ENCODE measurements at places on chromosomes 7 and 10.

- no peak for DNase-seq
Observed at GRCh38 chr10:43314626-43315495, 48.0 kb upstream of the RASGEF1A start.

DNA sequence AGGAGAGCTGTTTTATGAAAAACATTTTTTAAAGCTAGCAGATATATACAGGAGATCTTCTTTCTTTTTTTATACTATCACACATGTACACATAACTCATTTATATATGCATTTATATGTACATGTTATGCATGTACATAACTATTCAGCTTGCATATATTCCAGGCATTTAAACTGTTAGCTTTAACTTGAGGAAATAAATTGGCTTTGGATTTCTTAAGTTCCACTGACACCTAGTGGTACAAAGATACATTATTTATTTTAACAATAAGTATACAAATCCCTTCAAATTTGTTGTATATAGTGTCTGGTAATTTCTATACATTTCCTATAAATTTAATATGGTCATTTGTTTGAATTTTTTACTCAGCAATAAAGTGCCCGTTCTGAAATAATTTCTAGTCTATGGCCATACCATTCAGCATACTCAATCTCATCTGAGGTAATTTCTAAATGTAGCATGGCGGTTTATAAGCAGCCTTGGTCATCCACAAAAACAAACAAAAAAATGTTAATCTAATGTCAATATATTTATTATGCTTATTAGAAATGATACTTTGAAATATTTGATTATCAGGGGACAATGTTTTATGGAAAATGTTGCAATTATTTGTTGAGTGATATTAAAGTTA lies 11.6 kb downstream of the ZDHHC6 start:
- DNase-seq, result no peak

GRCh38 chr7:97499204-97499603 lies 232.7 kb upstream of the TAC1 start:
- no peak for DNase-seq

- DNase-seq, result no peak
Observed at GRCh38 chr7:48259463-48260280, 88.4 kb downstream of the ABCA13 start.

DNA sequence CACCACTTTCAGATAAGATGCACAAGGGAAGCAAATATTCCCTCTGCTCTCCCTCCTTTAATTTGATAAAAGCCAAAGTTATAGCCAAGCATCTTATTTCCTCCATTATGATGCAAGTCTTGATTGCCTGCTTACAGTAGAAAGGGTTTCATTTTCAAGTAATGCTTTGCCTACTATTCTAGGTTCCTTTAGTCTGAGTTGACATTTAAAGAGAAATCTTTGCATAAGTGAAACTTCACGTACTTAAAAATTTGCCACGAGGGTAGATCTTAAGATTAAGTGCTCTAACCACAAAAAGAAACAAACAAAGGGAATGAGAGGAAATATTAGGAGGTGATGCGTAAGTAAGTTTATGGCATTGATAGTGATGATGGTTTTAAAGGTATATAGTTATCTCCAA lies 78.1 kb upstream of the VWDE start:
- DNase-seq, result no peak

DNA sequence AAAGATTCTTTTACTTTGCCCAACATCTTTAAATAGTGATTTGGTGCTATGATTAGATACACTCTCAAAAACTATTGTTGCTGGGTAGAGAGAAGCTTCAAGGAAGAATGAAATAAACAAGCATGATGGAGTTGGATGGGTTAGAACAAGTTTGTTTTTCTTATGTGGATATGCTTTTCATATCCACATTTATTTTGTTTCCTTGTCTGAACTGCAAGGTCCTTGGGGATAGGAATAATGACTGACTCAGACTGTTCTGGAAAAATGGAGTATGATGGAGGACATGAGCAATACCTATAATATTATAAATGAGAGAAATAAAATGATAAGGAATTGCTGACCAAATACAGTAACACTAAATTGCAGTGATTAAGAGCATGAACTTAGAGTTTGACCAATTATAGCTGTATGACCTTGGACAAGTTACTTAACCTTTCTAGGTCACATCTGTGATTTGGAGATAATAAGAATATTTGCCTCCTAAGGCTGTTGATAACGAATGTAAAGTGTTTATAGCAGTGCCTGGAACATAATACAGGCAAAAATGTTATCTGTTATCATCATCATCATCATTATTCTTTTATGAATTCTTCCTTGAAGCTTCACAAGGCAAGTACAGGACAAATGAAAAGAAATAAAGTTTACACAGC lies 847.5 kb downstream of the LRMDA start:
- DNase-seq, result no peak

DNA sequence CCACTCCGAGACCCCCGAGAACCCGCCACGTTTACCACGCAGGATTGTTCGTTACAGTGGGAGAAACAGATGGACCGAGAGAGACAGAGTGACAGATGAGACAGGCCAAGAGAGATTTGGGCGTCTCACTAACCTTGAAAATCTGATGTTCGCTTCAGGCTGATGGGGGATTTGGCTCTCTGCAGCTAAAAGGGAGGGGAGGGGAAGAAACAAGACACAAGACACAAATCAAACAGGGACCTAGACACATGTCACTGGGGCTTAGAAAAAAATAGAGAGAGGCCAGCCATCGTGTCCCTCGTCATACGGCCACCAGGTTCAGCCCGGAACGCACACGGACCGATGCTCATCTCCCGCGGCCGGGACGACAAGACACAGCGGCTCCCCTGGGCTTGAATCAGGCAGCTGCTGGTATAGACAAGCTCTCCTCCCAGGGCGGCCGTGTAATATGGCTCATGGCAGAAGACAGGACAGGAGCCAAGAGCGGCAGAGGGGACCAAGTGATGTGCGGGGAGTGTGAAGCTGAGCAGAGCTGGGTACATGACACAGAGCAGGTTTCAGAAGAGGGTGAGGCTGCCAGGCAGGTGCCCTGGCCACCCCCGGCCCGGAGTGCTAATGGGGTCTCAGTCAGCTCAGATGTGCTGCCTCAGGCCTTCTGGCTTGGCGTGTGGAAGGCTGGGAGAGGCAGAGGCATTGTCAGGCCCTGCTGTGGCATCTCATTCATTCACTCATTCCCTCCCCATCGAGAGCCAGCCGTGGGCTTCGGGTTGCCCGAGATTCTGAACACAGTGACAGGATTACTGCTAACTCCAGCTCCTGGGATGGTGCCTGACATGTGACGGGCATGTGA lies 88.5 kb upstream of the GNA12 start:
- no peak for DNase-seq

DNA sequence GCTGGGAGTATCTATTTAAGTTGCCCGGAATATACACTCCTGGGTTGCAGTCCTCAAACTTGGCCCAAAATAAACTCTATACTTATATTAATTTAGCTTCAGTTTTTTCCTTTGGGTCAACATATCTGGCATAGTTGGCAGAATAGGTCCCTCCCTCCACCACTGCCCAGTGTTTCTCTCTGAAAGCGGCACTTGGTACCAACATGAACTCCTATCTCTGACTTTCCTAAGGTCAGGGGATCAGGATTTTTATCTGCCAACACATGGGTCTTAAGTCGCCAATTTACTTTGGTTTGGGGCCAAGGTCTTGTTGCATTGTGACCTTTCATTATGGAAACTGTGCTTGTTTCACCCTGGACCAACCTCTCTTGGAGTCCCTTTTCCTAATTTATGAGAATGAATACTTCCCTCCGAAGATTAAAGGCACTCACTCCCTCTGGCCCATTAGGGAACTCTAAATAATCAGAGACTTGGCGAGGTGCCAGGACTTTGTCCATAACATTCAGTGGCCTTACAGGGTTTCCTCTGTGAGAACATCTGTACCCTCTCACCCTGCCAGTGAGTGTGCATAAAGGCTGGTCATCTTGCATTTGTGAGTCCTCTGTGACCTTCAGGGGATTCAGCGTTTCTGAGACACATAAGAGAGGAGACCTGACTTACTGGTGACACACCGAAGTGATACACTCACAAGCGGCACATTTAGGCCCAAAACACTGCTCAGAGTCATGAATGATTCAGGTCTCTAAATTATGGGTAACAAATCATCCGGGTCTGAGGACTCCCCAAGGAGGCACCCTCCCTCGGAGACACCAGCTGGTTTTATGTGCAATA lies 19.7 kb upstream of the FKBP9 start:
- no peak for DNase-seq

GRCh38 chr10:5632446-5632845 lies 33.9 kb downstream of the ASB13 start:
- DNase-seq, result no peak

- no peak for DNase-seq
Observed at GRCh38 chr7:120856621-120857352, 1.2 kb downstream of the TSPAN12 start.

- DNase-seq, result no peak
Observed at GRCh38 chr10:8873310-8873709, 818.8 kb downstream of the GATA3 start.

DNA sequence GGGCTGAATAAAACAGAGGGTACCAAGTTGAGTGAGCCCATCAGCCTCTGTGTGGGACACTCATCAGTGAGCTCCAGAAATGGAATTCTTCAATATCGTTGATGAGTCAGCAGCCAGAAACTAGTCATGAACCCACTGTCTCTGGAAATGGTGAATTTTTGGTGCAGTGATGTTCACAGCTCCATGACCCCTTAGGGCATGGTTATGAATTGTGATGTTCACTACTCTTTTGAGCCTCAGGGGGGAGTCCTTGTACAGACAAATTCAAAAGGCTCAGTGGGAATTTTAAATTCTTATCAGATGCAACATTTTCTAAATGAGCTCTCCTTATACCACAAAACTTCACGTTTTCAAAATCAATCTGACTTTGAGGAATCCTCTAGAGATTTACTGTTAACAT lies 335.7 kb downstream of the PHTF2 start:
- DNase-seq, result no peak

GRCh38 chr7:55363386-55364170 lies 1.6 kb upstream of the LANCL2 start:
- no peak for DNase-seq

GRCh38 chr7:83610649-83611304 lies 38.2 kb downstream of the SEMA3E start:
- no peak for DNase-seq

- DNase-seq, result no peak
Observed at GRCh38 chr10:128416231-128416630, 290.0 kb upstream of the MKI67 start.

DNA sequence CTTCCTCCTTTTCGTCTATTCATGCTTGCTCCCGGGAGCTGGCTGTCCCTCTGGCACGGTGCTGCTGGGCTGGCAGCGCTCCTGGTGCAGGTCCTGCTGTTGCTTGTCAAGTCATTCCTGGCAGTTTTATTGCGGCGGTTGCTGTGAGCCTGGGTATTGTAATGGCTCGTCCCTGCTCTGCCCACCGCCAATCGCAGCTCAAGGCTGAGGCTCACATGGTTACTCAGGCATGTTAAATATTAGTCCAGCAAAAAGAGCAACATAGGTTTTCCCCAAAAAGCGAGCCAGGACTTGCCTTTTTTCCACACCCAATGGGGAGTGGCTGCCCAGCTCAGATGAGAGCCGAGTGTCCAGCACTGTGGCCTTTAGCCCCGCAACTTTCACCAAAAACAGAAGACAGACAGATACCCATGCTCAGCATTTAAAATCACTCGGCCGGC lies 492.9 kb upstream of the FOXK1 start:
- DNase-seq, result no peak

DNA sequence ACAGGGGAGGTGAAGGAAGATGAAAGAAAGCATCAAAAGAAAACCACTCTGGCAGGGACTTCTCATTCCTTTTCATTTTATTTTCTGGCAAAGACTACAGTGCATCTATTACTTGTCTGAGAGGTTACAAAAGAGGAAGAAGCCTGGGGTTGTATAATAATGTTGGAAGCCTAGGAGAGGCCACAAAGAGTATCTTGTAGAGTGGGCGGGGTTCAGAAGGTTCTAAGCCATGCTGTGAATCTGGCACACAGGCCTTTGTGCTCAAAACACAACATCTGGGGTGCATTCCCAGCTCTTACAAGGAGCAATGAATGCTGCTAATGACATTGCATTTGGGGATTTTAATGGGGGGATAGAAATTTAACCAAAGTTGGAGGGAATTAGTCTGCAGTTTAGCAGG lies 49.4 kb downstream of the MRPL32 start:
- DNase-seq, result no peak

- no peak for DNase-seq
Observed at GRCh38 chr10:13189961-13190360, 28.6 kb downstream of the MCM10 start.

GRCh38 chr7:154469652-154470051 lies 417.5 kb downstream of the DPP6 start:
- no peak for DNase-seq

- DNase-seq, result no peak
Observed at GRCh38 chr7:45576249-45576929, 2.2 kb downstream of the ADCY1 start.

GRCh38 chr10:53076948-53077347 lies 304.4 kb upstream of the MBL2 start:
- no peak for DNase-seq

GRCh38 chr7:23467291-23467805 lies 2.9 kb downstream of the IGF2BP3 start:
- DNase-seq, result no peak

DNA sequence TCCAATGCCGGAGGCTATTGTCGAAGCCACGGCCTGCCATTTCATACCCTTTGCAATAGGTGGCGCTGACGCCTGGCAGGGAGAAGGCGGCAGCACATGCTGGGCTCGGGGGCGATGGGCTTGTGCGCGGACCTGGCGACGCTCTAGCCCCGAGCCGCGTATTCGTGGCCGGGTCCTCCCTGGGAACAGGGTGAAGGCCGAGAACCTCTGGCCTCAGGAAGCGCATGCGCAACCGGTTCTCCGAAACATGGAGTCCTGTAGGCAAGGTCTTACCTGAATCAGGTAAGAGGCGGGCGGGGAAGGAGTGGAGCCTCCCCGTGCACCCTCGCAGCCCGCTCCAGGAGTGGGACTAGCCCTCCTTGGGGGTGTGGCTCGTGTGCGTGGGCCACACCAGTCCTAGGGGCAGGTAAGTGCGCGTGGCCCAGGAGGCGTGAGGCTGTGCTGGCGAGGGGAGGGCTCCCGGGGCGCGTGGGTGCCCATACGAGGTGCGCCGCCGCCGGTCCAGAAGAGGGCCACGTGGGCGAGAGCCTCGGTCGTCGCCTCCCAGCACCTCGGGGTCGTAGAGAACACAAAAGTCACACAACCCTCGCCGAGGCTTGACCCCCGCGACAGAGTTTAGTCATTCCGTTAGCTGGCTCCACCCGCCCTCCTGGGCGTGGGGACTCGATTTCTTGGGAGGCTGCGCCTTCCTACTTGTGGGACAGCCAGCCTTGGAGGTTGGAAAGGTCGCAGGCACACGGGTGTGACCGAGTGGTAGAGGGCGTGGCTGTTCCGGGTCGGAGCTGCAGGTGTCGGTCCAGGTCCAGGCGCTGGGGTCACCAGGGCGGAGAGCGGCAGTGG lies 5.6 kb upstream of the MEST start:
- DNase-seq, result peak; percentile 44

- DNase-seq, result no peak
Observed at GRCh38 chr10:12381536-12382156, 32.3 kb downstream of the CAMK1D start.
